Left ventricle myocardium inferior (tissue), 1 donor: ENCODE measurements at places on chromosomes 5 and 9.

GRCh38 chr5:140318792-140319191 lies 15.9 kb upstream of the PFDN1 start:
- DNase-seq = no peak

DNA sequence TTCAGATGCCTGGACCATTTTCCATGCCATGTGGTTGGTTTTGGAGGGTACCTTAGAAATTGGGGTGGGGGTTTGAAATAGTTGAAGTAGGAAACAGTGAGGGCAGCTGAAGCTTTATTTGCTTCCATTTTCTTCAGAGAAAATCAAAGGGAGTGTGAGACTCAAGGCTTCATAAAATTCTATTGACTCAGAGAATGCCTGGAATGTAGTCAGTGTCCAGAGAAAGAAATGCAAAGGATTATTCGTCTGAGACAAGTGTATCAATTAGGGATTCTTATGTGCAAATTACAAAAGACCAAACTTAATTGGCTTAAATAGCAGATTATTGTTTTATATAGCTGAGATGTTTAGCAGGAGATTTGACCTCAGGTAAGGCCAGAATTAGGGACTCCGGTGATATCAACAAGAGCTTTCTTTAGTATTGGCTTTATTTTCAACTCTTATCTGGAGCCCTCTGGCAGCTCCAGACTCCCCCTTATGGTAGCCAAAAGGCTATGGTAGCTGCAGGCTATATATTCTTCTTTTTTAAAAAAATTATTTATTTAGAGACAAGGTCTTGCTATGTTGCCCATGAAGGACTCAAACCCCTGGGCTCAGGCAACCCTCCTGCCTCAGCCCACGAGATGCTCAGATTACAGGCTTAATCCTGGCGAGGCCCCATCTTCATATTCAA lies 38.9 kb downstream of the PTTG1 start:
- no peak for DNase-seq

DNA sequence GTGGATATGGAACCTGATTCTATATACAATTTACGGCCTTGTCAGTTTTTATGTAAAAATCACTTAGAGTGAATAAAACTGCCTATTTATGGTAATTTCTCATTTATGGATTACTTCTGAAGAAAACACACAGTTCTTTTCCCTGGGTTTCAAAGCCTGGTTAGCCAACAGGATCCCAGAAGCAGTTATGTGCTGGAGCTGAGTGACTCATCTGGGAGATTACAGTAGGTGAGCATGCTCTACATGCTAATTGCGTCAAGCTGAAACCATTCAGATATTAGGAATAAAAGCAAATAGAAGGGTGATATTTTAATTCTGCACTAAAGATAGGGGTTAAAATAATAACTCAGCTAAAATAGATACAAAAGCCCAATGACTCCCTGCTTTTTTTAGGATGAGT lies 47.8 kb downstream of the PDE4D start:
- no peak for DNase-seq

GRCh38 chr5:163005949-163006348 lies 431.4 kb upstream of the CCNG1 start:
- DNase-seq = no peak

- no peak for DNase-seq
These were observed 65.8 kb upstream of the ERCC6L2 start for GRCh38 chr9:95809686-95810085.

GRCh38 chr9:24127519-24127918 lies 301.5 kb upstream of the ELAVL2 start:
- no peak for DNase-seq

GRCh38 chr9:36063804-36064447 lies 27.2 kb downstream of the RECK start:
- DNase-seq = no peak

- DNase-seq = no peak
These were observed 19.8 kb downstream of the SLC36A2 start for GRCh38 chr5:151327585-151327984.

- DNase-seq = no peak
These were observed at the start of gene CDH9 for GRCh38 chr5:27038476-27038875. TSS of gene CDH9 (minus strand) at chr5:27038586. CDS start at chr5:26988333, 50,253 bp downstream.

GRCh38 chr5:65809817-65810531 lies 88.0 kb downstream of the NLN start:
- peak; percentile 68 for DNase-seq

GRCh38 chr5:14967166-14967565 lies 95.6 kb upstream of the ANKH start:
- DNase-seq = no peak

DNA sequence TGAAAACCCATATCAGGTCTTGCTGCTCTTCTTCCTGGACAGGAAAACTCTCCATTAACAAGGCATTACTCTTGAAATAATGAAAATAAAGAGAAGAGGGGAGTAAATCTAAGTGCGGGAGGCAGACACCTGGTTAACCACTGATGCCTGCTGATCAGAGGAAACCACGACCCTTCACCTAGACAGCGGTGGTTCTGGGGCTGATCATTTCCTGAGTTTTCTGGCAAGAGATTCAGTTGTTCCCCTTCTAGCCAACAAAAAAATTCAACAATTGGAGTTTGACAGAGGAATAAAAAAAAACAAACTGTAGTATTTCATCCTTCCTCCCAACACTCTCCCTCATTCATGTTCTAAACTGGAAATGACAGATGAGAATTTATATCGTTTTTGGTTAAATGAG lies 3.0 kb downstream of the RLN2 start:
- DNase-seq = no peak

DNA sequence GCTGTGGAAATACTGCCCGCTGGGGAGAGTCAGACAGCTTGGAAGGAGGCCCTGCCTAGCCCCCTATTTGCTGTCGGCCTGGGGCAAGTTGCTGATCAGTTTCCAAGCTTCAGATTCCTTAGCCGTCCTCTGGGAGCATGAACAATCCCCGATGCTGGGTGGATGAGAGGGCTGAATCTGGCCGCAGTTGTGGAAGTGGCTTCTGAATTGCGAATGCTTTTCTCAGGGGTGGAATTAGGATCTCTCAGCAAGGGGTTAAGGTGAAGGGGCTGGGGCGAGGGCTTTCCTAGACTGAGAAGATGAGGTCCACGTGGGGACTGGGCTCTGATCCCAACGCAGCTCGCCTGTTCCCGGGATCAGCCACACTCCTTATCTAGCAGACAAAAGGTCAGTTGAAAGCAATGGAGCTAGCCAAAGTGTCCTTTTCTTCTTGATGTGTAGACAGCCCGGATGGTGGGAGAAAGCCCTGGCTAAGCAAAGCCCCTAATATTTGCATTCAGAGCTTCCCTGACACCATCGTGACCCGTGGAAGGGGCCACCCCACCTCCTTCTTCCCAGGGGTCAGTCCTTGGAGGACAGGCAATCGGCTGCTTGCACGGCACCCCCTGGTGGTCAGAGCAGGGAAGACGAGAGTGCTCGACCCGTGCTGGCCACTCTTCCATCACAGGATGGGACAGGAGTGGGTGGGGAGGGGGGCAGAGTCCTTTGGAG lies 54.9 kb downstream of the COL15A1 start:
- DNase-seq = peak; percentile 89

- no peak for DNase-seq
These were observed 48.6 kb downstream of the UBE2QL1 start for GRCh38 chr5:6497262-6497661.

GRCh38 chr5:146751781-146752401 lies 126.7 kb downstream of the PPP2R2B start:
- DNase-seq = no peak

GRCh38 chr5:37792975-37793631 lies 46.7 kb downstream of the GDNF start:
- DNase-seq = no peak

DNA sequence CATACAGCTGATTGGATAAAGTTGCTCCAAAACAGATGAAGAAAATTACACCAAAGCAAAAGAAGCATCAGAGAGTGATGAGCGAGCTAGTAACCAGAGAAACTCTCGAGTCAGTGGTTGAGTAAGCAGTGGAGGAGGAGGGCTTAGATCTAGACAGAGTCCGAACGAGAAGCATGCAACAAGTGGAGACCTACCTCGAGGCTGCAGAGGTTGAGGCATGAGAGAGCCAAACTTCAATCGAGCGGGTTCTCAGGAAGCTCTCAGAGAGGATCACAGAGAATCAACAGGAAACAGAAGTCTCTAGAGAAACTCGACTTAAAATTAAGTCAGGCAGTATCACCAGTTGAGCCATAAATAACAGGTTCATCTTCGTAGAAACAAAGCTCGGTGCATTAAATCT lies 6.1 kb downstream of the RUSC2 start:
- no peak for DNase-seq

- no peak for DNase-seq
These were observed 483.5 kb upstream of the TNC start for GRCh38 chr9:115601434-115601833.

GRCh38 chr5:176837707-176838115 lies 27.4 kb downstream of the UNC5A start:
- peak; percentile 90 for DNase-seq

DNA sequence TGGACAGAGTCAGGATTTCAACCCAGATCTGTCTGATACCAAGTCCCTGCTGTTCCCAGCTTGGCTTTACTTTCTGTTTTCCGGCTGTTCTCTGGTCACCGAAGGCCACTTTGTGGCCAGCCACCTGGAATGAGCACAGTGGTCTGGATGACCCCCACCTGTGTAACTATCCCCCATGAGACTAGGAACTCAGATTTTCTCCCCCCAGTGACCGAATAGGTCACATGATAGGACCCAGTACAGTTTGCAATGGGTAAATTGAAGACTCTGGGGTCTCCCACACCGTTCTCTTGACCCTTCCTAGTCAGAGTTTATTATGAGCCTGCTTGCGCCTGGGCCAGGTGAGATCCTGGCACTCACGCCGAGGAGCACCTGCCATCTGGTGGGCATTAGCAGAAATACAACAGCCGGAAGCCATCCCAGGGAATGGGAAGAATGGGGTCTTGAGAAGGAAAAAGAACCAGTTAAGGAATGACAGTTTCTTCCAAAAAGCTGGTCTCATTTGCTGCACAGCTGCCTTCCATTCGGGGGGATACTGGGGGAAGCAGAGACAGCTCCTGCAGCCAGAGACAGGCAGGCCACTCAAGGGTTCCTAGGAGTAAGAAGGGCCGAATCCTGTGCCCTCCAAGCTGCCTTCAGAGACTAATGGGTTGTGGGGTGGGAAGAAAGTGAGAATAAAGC lies 7.1 kb downstream of the PHYHD1 start:
- DNase-seq = peak; percentile 51

- peak; percentile 35 for DNase-seq
These were observed 37.9 kb downstream of the ADRB2 start for GRCh38 chr5:148864113-148864841.

DNA sequence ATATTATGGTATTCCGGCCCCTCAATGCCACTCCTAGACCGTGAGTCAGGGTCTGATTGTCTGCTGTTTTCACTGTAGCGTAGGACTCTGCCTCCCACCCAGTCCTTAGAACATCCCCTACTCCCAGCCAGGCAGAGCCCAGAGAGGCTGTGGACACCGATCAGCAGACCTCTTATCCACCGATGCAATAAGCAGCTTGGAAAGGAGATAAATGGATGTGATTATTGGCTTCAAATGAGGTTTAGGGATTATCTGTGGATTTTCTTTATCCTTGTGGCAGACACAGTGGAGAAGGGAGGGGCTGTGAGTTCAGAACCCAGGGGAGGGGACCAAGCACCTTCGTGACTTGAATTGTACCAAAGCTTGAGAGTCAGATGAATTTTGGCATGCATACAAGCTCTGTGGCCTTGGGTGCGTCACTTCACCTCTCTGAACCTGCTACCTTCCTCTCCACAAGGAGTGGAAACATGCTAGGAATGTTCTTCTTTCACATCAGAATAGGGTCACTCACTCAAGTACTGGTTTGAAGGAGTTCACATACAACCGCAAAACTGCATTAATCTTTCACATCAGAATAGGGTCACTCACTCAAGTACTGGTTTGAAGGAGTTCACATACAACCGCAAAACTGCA lies 83.1 kb upstream of the CPLX2 start:
- no peak for DNase-seq

DNA sequence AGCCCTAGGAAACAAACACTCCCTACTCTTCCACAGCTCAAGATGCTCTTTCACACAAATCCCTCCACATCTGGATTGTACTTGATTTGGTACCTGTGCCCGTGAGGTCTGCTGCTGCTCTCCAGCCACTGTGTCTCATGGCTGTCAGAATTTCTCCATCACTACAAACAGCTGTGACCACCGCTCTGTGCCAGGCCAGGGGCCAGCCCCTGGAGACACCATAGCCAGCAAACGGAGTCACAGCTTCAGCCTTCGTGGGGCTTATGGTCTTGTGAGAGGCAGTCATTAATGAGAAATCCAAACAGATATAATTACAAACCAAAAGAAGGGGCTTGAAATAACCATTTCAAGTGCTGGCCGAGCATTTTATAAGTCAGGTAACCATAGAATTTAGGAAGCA lies 43.6 kb downstream of the ADAM19 start:
- DNase-seq = no peak

GRCh38 chr9:96121136-96121535 lies 180.8 kb downstream of the HSD17B3 start:
- no peak for DNase-seq

DNA sequence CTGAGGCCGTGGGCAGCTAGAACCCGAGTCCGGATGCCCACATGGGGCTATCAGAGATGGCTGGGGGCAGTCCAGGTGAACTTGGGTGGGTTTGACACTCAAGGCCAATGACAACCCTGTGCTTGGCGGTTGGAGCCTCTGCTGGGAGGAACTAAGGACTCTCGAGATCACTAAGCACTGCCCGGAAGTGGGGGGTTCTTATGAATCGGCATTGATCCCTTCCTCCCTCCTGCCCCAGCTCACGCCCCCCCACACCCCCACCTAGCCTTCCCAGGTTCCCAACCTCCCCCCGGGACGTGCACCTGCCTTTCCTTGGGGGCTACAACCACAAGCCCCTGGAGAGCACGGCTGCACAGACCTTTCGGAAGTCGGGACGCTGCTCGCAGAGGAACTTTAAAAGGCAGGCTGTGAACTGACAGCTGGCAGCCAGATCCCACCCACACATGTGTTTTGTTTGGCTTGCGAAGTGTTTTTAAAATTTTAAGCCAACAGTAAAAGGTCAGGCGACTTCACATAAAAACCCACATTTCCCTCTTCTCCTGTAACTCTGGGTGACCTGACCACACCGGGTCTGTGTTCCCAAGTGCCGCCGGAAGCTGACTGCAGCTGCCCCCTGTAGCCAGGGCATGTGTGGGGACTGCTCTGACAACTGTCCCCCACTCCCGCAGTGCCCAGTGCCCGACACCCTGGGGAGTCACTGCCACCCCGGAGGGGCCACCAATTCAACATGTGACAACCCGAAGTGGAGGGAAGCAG lies 5.1 kb upstream of the RALGDS start:
- DNase-seq = no peak

DNA sequence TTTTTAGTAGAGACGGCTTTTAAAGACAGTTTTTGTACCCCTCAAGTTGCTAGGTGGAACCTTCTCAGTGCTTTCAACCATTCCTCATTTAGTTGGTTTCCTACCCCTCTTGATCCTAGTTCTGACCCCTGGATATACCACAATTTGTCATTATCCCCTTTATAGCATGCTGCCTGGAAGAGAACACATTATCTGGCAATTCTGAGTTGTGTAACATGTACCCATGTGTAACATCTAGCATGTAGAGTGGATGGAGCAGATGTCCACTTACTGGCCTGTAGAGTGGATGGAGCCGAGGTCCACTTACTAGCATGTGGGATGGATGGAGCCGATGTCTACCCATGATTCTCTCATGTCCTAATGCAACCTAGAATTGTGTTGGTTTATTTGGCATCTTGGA lies 7.5 kb downstream of the SLC36A1 start:
- DNase-seq = no peak

- no peak for DNase-seq
These were observed 129.7 kb downstream of the ARL15 start for GRCh38 chr5:54180630-54181031.

GRCh38 chr9:129103595-129103965 lies 7.0 kb downstream of the CRAT start:
- no peak for DNase-seq

GRCh38 chr5:66742083-66742895 lies 146.1 kb downstream of the MAST4 start:
- DNase-seq = peak; percentile 59

- DNase-seq = no peak
These were observed 63.6 kb upstream of the MAMDC2 start for GRCh38 chr9:69980041-69980440.
